ENCODE measurements at places on chromosomes 12 and 14. TPM values are rescaled to one million over a fixed set of nuclear protein-coding genes. Genes with fewer than 3 reads are reported as not detected.

DNA sequence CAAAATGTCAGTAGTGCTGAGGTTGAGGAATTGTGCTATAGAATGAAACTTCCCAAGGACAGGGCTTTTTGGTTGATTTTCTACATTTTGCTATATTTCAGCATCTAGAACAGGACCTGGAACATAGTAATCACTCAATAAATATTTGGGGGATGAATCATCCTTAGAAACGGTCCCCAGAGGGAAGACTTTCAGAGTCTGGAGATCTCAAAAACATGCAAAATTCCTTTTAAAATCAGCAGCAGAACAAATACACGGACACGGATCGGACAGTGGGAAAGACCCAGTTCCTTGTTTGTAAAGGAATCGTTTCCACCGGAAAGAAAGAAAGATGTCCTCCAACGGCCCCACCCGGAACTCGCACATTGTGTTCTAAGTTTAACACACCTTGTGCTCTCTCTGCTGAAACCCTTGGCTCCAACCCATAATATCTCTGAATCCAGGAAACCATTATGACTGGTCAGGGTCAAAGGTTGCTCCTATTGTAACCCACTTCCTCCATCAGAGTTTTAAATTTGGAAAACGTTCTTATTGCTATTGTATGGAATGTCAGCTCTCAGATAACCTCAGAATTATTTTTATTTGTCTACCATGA lies 617.2 kb downstream of the MED13L start:
- no peak for DNase-seq

GRCh38 chr12:102971227-102971626 lies 13.8 kb downstream of the ASCL1 start:
- DNase-seq = no peak

DNA sequence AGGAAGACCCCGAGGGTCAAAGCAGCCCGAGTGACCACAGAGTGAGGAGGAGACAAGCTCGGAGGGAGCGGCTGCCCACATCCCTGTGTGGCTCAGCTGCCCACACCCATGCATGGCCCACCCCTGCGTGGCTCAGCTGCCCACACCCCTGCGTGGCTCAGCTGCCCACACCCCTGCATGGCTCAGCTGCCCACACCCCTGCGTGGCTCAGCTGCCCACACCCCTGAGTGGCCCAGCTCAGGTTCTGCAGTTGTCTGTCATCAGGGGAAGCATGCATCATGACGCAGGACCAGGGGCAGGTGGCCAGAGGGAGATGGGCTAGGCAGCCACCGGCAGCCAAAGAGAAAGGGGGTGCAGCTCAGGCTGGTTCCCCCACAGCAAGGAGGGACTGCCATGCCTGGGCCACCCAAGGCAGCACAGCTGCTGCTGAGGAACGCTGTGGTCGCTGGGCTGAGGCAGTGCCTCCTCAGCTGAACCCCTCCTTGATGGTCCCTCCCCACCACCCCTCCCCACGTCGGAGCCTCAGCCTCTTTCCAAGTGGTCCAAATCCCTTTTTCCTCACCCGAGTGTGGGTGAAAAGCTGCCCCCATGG lies 33.3 kb upstream of the NUDT14 start:
- DNase-seq = no peak

- DNase-seq = no peak
Observed at GRCh38 chr14:52002542-52002941, 13.2 kb downstream of the RTRAF start.

DNA sequence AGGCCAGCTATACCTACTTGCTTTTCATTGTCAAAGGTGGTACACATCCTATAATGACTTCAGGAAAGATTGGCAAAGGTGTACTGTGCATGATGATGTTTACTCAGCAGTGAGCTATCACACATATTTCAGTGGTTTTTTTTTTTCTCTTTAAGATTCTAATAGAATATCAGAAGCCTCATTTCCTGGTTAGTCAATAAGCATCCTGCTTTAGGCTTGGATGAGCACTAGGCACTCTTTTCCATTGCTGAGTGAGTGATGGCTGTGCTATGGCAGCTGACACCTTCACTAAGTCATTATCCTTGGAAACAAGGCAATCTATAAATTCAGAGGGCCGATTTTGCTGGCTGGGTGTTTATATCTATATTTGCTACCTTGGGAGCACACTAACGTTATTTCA lies 161.1 kb upstream of the RASSF8 start:
- DNase-seq = no peak

GRCh38 chr14:70602254-70602653 lies 1.8 kb upstream of the MED6 start:
- DNase-seq = no peak

Gene MYH6
- total RNA-seq = 1,271 TPM

DNA sequence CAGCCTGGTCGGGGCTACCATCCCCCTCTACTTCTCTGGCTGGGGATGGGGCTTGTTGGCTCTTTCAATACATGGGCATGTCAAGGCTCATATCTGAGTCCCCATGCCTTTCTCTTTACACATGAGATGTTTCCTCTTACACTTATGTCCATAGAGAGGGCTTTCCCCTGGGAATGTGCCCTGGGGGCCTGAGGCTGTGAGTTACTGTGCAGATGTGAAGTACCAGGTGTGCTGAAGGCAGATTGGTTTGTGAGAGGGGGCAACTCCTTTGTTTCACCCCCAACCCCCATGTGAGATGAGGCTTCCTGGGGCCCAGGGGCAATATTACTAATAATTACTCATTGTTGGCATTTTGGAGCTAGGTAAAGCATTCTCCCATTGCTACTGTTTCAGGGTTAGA lies 32.8 kb downstream of the NRXN3 start:
- no peak for DNase-seq

GRCh38 chr12:132731574-132731973 lies 20.9 kb downstream of the PGAM5 start:
- DNase-seq = peak; percentile 8

DNA sequence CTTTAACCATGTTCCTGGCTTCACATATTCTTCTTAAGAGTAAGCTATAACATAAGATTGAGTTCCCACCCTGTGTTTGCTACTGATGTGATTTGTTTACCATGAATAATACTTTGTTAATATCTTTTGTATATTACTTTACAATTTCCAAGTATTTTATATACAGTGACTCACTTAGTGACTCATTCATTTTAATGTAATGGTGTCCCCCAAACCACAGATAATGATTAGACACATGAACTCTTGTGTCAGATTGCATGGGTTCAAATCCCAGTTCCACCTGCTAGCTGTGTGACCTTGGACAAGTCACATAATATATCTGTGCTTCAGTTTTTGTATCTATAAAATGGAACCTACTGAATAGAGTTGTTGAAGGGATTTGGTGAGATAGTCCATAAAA lies 76.1 kb downstream of the MYF5 start:
- no peak for DNase-seq

- no peak for DNase-seq
Observed at GRCh38 chr12:107681836-107682820, 3.5 kb upstream of the PWP1 start.

- DNase-seq = no peak
Observed at GRCh38 chr14:71701990-71702389, 230.2 kb upstream of the RGS6 start.

Gene PTCSC3
- total RNA-seq = not detected

DNA sequence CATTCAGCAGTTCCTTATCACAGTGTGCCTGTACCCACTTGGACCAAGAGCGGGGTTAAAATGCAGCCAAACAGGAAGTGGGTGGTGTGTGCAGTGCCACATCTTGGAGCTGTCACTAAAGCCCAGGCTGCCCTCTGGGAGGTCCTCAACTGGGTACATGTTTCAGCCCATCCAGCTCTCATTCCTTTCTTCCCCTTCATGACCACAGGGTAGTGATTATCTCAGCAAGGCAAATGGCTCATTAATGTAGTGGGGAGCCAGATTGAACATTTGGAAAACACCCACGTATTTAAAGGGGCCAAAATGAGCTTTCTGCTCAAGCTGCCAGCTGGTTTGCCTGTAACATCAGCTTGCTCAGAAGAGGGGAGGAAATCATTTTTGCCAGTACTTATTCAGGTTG lies 210.8 kb upstream of the BTG1 start:
- DNase-seq = no peak

Gene CLEC1A
- 7.3 TPM for total RNA-seq

Gene NAV3
- total RNA-seq = 9.5 TPM

- DNase-seq = no peak
Observed at GRCh38 chr12:10926269-10926668, 2.8 kb upstream of the PRH2 start.

Gene NUBPL
- 17.1 TPM for total RNA-seq

Gene SDSL
- 21.0 TPM for total RNA-seq

DNA sequence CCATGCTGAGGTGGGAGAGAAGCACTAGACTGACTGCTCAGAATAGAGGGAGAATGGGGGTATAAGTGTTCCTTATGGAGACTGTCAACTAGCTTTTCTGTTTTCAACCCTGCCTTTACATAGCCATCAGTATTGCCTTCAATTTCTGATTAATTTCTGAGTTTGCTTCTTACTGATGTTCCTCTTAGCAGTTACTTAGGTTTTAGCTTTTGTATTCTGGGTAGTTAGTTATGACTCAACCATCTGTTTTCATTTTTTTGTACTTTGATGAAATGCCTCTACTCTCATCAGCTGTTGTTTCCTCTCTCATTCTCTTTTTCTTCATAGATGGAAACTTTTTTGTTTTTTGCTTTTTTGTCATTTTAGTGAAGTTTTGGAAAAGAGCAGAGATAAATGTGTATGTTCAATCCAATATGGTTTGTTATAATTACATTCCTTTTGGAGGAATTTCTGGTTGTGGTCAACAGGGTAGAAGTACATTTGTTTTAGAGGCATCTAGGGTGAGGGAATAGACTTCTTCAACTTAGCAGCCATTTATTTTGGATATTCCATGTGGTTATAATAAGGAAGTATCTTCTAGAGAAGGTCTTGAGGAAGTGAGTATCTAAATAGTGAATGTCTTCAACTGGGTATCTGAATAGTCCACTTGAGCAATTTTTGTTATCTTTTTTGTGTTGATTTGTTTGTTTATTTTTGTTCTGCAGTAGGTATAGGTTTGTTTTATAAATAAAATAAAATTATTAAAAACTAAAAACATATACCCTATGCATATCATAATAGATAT lies 29.6 kb downstream of the PMCH start:
- no peak for DNase-seq

GRCh38 chr12:53938326-53939140 lies at the start of gene HOXC13:
Gene HOXC13 (plus strand): TSS chr12:53938831. CDS start chr12:53938907, 76 bp downstream.
- no peak for DNase-seq

Gene SERPINA10
- total RNA-seq = not detected

- DNase-seq = peak; percentile 72
Observed at GRCh38 chr12:65891987-65892481, 67.8 kb downstream of the HMGA2 start.

DNA sequence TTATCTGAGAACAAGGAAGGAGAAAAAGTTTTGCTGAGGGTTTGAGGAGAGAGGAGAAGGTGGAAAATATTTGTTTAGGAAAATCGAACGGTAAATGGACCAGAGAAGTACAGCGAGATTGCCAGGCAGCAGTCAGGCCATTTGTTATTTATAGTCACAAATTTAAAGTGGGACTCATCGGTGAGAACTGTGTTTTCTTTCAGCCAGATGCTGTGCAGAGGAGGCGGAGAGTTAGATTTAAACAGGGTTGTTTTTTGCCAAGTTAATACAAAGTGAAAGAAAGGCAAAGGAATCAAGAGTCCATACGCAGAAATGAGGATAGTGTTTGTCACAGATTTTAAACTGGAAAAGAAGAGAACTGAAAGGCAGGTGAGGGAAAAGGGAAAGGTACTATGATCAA lies 200.6 kb upstream of the CNOT2 start:
- no peak for DNase-seq

GRCh38 chr12:104604995-104605675 lies 148.4 kb downstream of the CHST11 start:
- DNase-seq = no peak

GRCh38 chr12:2539938-2540337 lies 254.8 kb upstream of the FKBP4 start:
- DNase-seq = peak; percentile 68

- no peak for DNase-seq
Observed at GRCh38 chr14:64232095-64232838, 61.9 kb downstream of the ESR2 start.

- no peak for DNase-seq
Observed at GRCh38 chr14:93638790-93639189, 149.5 kb downstream of the PRIMA1 start.

Gene DCTN2
- 125 TPM for total RNA-seq

GRCh38 chr14:94875256-94875655 lies 105.3 kb upstream of the GSC start:
- DNase-seq = no peak

Gene CCDC196
- total RNA-seq = not detected

DNA sequence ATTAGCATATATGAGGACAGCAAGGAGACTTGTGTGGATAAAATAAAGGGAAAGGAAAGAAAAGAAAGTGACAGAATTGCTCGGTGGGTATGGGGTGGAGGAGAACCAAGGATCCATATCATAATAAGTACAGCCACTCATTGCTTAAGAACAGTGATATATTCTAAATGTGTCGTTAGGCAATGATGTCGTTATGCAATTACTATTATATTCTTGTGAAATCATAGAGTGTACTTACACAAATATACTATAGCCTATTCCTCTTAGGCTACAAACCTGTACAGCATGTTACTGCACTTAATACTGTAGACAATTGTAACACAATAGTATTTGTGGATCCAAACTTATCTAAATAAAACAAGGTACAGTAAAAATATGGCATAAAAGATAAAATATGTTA lies 271.1 kb downstream of the CCER1 start:
- no peak for DNase-seq

DNA sequence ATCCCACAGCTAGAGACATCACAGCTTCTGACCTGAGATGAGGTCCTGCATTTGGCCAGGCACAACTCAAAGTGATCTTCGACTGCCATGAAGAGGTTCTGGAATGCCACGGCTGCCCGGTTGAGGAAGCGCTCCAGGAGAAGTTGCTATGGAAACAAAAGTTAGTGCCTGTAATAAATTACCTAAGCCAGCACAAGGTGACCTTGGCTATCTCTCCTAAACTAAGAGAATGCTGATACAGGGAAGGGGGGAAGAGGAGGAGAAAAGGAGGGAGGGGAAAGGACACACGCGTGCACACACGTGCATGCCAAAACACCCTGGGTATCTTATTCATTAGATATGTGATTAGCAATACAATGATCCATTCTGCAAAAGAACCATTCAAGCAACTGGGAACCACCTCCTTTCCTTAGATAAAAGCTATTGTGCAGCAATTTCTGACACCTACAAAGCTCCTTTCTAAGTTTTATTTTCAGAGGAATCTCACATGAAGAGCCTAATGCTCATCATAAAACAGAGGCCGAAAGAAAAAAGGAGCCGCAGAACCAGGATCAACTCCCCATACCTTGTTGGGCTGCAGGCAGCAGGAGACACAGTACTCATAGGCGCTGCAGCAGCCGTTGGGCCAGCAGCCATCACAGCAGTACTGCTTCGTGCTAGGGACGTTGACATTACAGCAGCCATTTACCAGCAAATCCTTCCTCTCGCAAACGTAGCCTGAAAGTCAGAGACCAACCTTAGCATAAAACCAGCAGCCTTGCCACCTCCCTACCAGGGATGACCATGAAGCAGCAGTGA lies 17.9 kb downstream of the SPRING1 start:
- no peak for DNase-seq

- DNase-seq = no peak
Observed at GRCh38 chr12:4056910-4057845, 184.0 kb upstream of the PARP11 start.
